ENCODE measurements at places on chromosomes 4 and X. TPM values are rescaled to one million over a fixed set of nuclear protein-coding genes. Genes with fewer than 3 reads are reported as not detected.

The ANXA3 gene
- polyA plus RNA-seq = 12.0 TPM

The SPANXC gene
- not detected for polyA plus RNA-seq

The GPRASP1 gene
- polyA plus RNA-seq = 13.9 TPM

The HSFX1 gene
- 1.2 TPM for polyA plus RNA-seq

The CT45A10 gene
- polyA plus RNA-seq = not detected

The RBM47 gene
- polyA plus RNA-seq = 1.2 TPM

The TENT5D gene
- not detected for polyA plus RNA-seq

The SLC2A9 gene
- 4.4 TPM for polyA plus RNA-seq

The CFAP99 gene
- not detected for polyA plus RNA-seq

The ACE2 gene
- polyA plus RNA-seq = not detected

The MTMR8 gene
- 1.1 TPM for polyA plus RNA-seq

The PRKG2 gene
- polyA plus RNA-seq = 0.87 TPM

The UGT2B15 gene
- polyA plus RNA-seq = not detected

The RAB39B gene
- polyA plus RNA-seq = 0.67 TPM

The SYN1 gene
- polyA plus RNA-seq = 13.1 TPM

The SRPX2 gene
- 36.0 TPM for polyA plus RNA-seq

The HELT gene
- polyA plus RNA-seq = not detected

The FDCSP gene
- polyA plus RNA-seq = 1.2 TPM

The ABLIM2 gene
- polyA plus RNA-seq = 9.5 TPM

The TASL gene
- 0.25 TPM for polyA plus RNA-seq

The ZNF732 gene
- 1.3 TPM for polyA plus RNA-seq

The PCSK1N gene
- polyA plus RNA-seq = not detected

The FAM47E gene
- polyA plus RNA-seq = 1.1 TPM

The CHRDL1 gene
- polyA plus RNA-seq = 13.9 TPM

The TEC gene
- 0.57 TPM for polyA plus RNA-seq

The HSD17B13 gene
- 0.30 TPM for polyA plus RNA-seq

The POF1B gene
- polyA plus RNA-seq = 1.1 TPM

The HOPX gene
- 47.7 TPM for polyA plus RNA-seq

All from muscle of back (tissue), 13 donors.